ENCODE measurements at places on chromosomes 2 and 18.

GRCh38 chr2:162317861-162318327, 590 bp downstream of the IFIH1 start:
- no peak for DNase-seq

GRCh38 chr2:226673314-226673723, 126.3 kb downstream of the IRS1 start:
- DNase-seq: peak; percentile 58

- no peak for DNase-seq
These were observed 2139.8 kb upstream of the CELF4 start for GRCh38 chr18:39705362-39705761.

GRCh38 chr18:54284981-54285785, 15.9 kb downstream of the POLI start:
- DNase-seq: peak; percentile 47

GRCh38 chr2:53583583-53583982, 184.0 kb upstream of the CHAC2 start:
- DNase-seq: no peak

GRCh38 chr2:9204939-9205338, 1.7 kb upstream of the ASAP2 start:
- DNase-seq: no peak

GRCh38 chr18:49022311-49023161, 71.8 kb upstream of the SMAD7 start:
- no peak for DNase-seq

DNA sequence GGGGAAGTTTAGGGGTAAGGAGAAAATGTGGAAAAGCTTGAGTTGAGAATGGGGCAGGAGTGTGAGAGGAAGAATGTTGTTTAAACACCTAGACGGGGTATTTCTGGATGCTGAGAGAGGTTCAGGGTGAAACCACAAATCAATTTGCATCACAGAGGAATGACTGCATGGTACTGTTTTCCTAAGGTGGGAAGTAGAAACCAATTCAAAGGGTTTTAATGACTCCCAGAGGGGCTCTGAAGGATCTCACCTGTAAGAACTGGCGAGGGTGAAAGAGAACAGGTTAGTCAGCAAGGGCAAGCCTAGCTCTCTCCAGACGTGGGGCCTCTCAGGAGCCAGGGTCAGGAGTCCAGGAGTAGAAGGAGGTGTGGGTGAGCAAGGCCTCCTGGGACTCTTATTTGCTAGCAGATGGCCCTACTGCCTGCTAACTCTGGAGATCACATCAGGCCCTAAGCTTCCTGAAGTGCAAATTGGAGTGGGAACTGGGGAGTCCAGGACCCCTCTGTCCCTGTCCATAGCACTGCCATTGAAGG, 133.0 kb upstream of the CELF4 start:
- no peak for DNase-seq

- no peak for DNase-seq
These were observed 23.5 kb downstream of the MBP start for GRCh38 chr18:77108821-77109647.

- DNase-seq: no peak
These were observed 4.7 kb downstream of the AGAP1 start for GRCh38 chr2:235498541-235498940.

DNA sequence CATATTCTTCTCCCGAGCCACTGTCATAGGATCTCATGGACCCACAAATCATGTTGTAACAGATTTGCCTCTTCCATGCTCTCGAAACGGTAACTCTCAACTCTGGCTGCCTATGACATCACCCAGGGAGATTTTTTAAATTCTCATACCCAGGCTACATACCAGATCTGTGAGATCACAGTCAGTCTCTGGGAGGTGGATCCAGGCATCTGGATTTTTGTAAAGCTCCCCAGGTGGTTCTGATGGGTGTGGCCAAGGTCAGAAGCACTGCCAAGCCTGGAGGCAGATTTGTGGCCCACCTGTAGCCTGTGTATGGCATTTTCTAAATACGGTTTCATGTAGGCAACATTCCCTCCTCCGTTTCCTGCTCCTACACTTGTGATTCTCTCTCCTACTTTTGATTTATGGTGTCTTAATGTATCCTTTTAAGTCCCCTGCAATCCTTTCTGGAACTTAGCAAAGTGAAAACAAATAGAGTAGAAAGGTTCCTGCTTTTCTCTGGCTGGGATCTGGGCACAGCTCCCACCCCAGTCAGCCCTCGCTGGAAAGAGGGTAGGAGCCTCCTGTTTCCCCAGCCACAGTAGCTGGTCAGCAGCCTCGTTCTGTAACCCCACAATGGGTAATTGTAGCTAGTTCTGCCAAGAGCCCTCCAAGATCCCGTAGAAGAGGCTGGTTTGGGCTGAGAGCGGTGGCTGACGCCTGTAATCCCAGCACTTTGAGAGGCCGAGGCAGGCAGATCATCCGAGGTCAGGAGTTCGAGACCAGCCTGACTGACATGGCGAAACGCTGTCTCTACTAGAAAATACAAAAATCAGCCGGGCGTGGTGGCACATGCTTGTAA, 96.2 kb downstream of the KLHL29 start:
- no peak for DNase-seq

GRCh38 chr2:60959501-60959900, 58.0 kb upstream of the PEX13 start:
- DNase-seq: no peak

DNA sequence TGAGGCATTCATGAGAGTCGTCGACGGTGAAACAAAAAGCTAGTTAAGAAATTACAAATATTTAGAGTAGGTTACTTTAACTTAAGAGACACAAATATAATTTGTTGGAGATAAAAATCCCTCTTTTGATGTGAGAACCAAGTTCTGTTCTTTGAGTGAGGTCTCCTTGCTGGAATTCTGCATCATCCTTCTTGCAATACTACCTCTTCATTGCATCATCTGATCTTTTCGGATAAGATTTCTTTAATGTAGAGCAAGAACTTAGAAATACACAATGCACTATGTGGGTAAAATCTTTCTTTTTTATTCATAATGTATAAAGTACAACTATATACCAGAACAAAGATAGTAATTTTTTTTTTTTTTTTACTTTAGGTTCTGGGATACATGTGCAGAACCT, 118.4 kb downstream of the ARL4C start:
- DNase-seq: no peak

- no peak for DNase-seq
These were observed 96.4 kb downstream of the TCF4 start for GRCh38 chr18:55491616-55492015.

DNA sequence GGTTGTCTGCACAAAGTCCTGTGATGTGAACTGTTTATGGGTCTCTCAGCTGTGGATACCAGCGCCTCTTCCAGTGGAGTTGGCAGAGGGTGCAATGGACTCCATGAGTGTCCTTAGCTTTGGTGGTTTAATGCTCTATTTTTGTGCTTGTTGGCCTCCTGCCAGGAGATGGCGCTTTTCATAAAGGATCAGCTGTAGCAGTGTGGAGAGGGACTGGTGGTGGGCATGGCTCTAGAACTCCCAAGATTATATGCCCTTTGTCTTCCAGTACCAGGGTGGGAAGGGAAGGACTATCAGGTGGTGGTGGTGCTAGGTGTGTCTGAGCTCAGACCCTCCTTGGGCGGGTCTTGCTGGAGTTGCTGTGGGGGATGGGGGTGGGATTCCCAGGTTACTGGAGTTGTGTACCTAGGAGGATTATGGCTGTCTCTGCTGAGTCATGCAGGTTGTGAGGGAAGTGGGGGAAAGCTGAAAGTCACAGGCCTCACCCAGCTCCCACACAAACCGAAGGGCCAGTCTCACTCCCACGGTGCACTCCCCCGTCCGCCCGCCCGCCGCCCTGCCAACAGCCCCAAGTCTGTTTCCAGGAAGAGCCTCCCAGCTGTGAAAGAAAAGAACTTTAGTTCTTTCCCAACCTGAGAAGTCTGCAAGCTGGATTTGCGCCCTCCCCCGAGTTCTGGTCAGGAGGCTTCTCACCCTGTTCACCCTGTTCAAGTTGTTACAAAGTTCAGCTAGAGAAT, 108.1 kb downstream of the MARCO start:
- no peak for DNase-seq

- DNase-seq: no peak
These were observed 1.7 kb downstream of the SEPTIN2 start for GRCh38 chr2:241317391-241317790.

DNA sequence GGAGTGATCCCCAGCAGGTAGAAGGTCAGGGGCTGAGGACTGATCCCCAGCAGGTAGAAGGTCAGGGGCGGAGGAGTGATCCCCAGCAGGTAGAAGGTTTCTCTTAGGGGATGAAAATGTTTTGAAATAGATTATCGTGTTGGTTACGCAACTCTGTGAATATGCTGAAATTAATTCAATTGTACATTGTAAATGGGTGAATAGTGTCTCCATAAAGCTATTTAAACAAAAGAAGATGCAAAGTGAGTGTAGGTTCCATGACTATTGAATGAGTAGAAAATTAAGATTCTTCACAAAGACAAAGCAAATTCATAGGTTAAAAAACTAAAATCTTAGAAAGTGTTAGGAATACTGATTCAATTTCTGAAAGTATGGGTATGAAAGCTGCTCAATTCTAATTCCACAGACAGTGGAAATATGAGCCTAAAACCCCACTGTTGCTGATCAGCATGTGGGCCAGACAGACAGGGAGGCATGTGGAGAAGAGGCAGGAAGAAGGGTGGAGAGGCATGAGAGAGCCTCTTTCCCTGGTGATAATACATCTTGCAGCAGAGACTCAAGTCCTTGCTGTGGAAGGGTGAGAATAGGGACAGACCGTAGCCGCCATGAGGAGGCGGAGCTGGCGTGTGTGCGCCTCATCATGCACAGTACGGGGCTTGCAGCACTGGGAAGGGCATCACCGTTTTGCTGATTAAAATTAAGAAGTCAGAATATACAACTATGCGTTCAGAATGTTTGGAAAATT, 85.9 kb upstream of the NFATC1 start:
- DNase-seq: no peak

DNA sequence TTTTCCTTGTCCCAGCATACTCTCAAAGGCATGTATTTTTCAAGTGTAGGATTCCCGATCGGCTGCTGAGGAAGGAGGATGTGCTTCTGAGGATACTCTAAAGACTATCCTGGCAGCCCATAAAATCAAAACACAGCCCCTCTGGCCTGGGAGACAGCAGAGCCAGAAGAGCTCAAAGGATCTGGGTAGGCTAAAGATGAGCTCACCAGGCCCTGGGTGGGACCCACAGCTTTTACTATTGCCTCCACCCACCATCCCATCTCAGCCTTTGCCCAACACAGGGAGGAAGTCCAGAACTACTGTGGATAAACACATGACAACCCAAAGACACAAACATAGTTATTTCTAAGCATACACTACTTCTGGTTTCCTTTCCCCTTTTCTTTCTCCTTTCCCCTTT, 79.1 kb upstream of the ZFP36L2 start:
- no peak for DNase-seq

DNA sequence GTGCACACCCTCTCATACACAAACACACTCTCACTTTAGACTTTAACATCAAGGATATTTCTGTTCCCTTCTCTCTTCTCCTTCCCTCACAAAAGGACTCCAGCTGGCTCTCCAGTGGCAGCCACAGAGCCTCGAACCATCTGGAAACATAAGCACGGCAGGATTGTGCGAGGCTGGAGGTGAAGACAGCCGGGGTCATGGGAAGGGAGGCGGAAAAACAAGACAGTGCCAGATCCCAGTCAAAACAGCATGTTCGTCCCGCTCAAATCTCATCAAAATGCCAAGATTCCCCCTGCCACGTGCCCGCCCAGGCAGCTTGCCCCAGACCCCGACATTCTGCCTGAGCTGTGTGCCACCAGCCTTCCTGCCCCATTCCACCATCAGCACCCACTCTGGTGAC, 180.3 kb downstream of the ZBTB7C start:
- no peak for DNase-seq

GRCh38 chr18:55634545-55634944, 46.6 kb upstream of the TCF4 start:
- peak; percentile 66 for DNase-seq

GRCh38 chr18:57085371-57085770, 61.5 kb upstream of the BOD1L2 start:
- DNase-seq: no peak

DNA sequence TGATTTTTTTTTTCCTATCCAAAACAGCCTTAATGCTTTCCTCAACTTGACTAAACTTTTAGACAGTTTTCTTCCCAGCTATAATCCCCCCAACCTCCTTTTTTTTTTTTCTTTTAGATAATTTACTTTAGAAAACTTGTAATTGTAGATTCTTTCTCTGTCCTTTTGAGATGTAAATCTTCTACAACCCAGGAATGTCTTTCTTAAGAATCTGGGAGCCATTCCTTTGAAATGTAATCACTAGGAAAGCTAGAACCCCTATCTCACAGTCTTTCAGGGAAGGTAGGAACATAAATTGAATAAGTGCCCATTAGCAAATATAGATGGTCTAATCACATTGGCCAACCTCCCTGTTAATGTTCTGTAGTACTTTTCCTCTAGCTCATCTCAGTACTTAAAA, 285.4 kb downstream of the NUP35 start:
- DNase-seq: no peak

GRCh38 chr18:58416704-58417683, 211.9 kb downstream of the ALPK2 start:
- DNase-seq: no peak

- DNase-seq: no peak
These were observed 11.3 kb downstream of the UPP2 start for GRCh38 chr2:158112992-158113391.

DNA sequence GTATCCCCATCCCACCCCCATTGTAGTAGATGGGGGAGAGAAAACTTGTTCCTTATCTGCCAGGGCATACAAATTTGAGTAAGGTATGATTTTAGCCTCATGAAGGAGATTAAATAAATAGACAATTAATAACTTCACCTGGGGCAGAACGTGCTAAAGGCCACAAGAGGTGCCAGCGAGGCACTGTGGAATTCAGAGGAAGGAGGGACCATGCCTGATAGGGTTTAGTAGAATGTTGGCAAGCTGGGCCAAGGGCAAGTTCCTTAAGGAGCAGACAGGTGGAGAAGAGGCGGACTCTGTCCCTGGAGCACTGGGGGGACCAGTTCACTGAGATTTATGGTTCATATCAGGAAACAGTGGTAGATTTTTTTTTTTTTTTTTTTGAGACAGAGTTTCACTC, 22.5 kb downstream of the STAMBP start:
- no peak for DNase-seq

DNA sequence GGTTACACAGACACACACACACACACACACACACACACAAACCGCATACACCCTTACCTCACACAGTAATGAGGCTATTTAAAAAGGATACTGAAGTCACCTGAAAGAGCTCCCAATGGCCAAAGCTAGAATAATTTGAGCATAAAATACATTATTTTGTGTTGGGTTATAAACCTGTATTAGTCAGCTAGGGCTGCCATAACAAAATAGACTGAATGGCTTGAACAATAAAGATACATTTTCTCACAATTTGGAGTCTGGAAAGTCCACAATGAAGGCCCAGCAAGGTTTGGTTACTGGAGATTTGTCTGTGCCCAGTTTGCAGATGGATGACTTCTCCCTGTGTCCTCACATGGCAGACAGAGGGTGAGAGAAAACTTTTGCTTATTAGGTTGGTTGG, 605.4 kb upstream of the REG3G start:
- DNase-seq: no peak

- DNase-seq: no peak
These were observed 44.5 kb upstream of the ASPRV1 start for GRCh38 chr2:70005752-70006446.
